Uterus (tissue), 4 donors: ENCODE measurements at places on chromosomes 5 and 9. TPM values are rescaled to one million over a fixed set of nuclear protein-coding genes. Genes with fewer than 3 reads are reported as not detected.

DNA sequence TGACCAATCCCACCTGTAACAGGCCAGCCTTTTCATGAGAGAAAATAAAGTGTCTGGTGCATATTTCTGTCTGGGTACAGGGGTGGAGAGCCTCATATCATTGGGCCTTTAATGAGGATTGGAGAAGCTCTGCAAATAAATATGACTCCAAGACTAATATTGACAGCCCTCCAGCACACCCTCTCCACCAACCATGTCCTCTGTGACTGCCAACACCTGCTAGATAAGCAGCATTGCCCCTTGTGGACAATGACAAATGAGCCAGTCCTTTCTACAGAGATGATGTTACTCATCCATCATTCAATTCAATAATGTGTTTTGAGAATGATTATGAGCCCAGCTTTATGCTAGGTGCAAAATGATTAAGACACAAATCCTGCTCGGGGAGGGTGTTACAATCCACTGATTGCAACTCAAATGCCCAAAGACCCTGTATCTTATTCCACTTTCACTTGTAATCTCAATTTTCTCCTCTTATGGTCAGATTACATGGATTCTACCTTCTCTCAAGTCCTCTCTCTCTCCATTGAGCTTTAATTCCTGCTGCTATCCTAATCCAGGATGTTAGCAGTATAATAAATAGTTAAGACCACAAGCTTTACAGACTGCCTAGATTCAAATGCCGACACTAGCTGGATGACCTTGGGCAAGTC is 2.1 kb upstream of the GFRA3 start:
- no peak for DNase-seq

DNA sequence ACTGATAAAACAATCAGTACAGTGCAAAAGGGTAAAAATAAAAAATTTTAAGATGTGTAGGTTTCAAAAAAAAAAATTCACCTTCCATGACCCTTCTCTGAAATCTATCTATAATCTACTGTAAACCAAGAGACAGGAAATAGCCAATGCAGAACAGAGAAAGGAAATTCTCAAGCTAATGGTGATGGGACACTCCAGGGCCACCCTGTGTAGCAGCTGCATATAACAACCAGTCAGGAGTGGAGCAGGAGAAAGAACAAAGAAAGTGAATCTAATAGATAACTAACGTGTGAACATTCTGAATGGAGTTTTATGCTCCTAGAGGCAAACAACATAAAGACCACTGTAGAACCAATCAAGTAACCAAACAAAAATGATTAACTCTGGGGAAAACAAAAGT is 16.6 kb downstream of the SPTLC1 start:
- no peak for DNase-seq

The PALM2AKAP2 gene
- 10.8 TPM for total RNA-seq

The CDH12 gene
- not detected for total RNA-seq

- DNase-seq: no peak
These were observed 5.9 kb upstream of the ACSL6 start for GRCh38 chr5:132017316-132017715.

- no peak for DNase-seq
These were observed 163.5 kb downstream of the KDM4C start for GRCh38 chr9:6921315-6921714.

- DNase-seq: no peak
These were observed 20.2 kb downstream of the NIPSNAP3B start for GRCh38 chr9:104784098-104784497.

The LCN12 gene
- total RNA-seq: not detected

DNA sequence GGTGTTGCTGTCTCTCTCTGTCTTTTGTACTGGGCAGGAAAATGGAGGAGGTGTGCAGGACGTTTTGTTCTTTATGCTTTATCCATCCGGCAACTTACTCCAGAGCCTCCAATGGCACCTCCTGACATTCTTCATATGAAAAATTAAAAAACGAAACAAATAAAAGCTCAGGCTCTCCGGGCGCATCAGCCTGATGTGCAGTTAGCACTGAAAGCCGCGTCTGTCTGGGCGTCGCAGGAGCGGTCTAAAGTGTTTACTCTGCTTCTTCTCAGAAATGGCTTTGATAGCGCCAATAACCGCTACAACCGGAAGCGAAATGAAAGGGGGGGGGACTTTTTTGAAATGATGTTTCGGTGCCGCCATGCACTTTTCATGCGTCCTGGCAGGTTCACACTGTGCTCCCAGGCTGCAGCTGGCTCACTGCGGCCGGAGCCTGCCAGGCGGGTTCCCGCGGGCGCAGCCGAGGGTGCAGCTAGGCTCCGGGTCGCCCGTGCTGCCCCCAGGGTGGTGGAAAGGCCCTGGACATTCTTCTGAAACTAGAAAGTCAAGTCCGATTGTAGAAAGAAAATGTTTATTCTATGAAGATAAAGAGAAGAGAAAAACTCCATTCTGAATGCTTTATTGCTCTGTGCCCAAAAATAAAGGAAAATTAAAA is 407.7 kb upstream of the IRX1 start:
- no peak for DNase-seq

DNA sequence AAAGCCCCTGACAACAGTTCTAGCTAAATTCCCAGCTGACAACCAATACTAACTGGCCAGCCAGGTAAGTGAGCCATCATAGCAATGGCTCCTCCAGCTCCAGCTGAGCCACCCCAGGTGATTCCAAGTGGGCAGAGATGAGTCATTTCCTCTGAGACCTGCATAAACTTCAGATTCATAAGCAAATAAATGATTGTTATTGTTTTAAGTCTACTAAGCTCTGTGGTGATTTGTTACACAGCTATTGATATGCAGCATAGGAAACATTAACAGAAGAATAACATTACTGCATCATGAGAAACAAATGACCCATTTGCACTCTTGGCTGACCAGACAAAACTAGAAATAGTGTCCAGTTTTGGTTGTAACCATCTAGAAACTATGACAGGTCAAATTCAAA is 60.3 kb downstream of the TTC39B start:
- DNase-seq: no peak

DNA sequence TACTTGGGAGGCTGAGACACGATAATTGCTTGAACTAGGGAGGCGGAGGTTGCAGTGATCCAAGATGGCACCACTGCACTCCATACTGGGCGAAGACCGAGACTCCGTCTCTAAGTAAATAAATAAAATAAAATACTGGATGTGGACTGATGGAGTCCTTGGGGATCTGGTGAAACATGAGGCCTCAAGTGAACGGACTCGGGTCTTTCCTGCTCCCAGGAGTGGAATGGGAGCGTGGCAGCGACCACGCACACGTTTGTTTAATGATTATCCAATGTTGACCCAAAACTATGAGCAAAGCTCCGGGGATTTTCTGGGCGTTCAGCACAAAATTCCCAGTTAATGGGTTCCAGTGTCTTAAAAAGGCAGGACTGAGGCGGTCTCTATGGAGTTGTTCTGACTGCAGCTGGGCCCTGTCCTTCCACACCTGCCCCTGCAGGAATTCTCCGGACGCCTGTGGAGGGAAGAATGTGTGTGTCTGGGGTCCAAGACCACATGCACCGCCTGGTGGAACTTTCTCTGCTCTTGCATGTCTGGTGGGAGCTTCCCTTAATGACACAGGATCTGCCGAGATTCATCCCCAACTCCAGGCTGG is 26.6 kb downstream of the NEK6 start:
- no peak for DNase-seq

- DNase-seq: no peak
These were observed 67.0 kb downstream of the TLE4 start for GRCh38 chr9:79638806-79639205.

The MRPL36 gene
- 32.3 TPM for total RNA-seq

GRCh38 chr9:95188459-95188858 is 129.1 kb downstream of the FANCC start:
- no peak for DNase-seq

The FGF10 gene
- total RNA-seq: 11.5 TPM

GRCh38 chr9:124723352-124723751 is 47.8 kb downstream of the NR6A1 start:
- DNase-seq: no peak

The FOXD4 gene
- 0.85 TPM for total RNA-seq

GRCh38 chr9:110156902-110157301 is 51.1 kb downstream of the C9orf152 start:
- no peak for DNase-seq
